Effector memory CD4-positive, alpha-beta T cell (primary cell): ENCODE measurements at places on chromosomes 4 and X.

DNA sequence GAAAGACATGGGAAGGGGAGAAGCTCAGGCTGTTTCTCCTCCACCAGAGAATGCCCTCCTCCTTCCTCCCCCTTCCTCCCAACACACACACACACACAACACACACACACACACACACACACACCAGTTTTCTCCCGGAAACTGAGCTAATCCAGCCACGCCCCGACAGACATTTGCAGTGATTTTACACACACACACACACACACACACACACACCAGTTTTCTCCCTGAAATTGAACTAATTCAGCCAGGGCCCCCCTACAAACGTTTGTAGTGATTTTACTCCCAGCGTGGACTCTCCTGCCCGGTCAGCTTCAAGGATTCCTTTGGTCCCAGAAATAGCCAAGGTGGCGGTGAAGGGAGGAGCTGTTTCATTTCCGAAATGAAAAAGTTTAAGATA, 32.9 kb upstream of the STX18 start:
- peak; percentile 24 for DNase-seq
- peak overlapping the region; percentile 85 for H3K4me3 ChIP-seq
- peak overlapping the region; percentile 46 for H3K27ac ChIP-seq
- H3K27me3 ChIP-seq, result no peaks in the 10 kb centered on the region
- no peaks in the 10 kb centered on the region for H3K4me1 ChIP-seq

DNA sequence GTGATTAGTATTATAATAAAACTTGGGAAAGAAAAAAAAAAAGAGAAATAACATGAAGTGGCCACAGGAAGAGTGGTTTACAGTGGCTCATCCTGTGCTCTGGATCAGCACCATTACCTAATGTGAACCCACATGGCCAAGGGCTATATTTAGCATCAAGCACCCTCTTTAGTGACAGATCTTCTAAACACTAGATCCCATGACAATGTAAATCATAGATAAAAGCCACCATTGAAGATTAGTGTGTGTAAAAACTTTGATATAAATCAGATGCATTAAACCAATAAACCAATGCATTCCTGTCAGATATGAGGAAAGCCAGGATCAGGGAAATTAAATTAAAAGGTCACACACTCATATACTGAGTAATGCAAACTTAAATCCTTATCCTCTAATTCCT, 400.6 kb upstream of the MAGEB18 start:
- H3K27ac ChIP-seq, result no peak overlapping the region
- no peaks in the 10 kb centered on the region for H3K4me1 ChIP-seq
- no peaks in the 10 kb centered on the region for H3K36me3 ChIP-seq
- H3K4me3 ChIP-seq, result no peak overlapping the region
- no peak for DNase-seq

DNA sequence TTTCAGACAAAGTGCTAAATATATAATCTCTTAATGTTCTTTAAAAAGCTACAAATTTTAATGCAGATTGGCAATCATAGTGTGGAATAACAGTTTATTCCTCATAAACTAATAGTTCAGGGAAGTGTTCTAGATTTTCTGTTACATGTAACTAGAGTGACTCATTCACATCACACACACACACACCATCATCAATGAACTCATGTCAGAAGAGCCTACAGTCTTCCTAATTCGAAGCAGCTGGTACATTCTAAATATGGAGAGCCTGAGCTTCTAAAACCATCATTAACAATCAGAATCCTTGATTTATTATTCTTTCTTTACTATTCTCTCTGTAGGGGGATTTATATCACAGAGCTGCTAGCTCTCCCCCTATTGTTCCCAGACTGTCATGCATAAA, 49.6 kb downstream of the DKK2 start:
- no peaks in the 10 kb centered on the region for H3K27me3 ChIP-seq
- H3K36me3 ChIP-seq, result no peaks in the 10 kb centered on the region
- no peak overlapping the region for H3K4me3 ChIP-seq
- DNase-seq, result no peak
- H3K4me1 ChIP-seq, result no peaks in the 10 kb centered on the region

- H3K36me3 ChIP-seq, result no peaks in the 10 kb centered on the region
- peaks cover 1% of the 10 kb centered on the region for H3K27me3 ChIP-seq
- H3K4me1 ChIP-seq, result no peaks in the 10 kb centered on the region
- no peak for DNase-seq
- no peak overlapping the region for H3K4me3 ChIP-seq
These were observed 15.3 kb downstream of the RNF150 start for GRCh38 chr4:141117935-141118334.

DNA sequence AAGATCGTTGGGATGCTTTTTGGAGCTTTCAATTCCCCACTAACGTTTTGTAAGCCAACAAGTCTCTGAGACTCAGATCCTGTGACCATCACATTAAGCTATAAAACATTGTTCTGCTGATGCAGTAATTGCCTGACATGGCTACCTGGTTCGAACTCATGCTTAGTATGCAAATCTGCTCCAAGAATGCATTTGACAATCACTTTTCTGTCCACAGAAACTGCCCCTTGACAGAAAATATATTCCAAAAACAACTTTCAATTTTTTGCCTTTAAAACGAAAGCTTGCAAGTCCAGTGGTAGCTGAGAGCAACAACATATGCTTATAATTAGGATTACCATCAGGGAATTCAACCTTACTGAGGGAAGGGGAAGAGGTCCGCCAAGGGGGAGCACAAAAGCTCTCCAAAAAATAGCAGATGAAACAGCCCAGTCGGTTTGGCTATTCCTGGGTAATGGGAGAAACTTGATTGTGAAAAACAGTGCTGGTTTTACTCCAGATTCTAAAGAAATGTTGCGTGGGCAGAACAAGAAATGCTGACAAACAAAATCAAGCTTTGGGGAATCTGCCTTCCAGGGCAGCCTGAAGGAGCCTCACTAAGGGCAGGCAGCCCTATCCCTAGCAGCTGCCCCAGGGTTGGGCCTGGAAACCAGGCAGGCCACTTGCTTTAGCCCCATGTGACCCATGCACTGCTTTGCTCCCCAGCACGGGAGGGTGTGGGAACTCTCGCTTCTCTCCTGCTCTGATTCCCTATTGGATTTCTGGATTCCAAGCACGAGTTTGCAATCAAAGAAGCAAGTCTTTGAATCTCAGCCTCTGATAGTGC, 160.7 kb upstream of the LDB2 start:
- no peaks in the 10 kb centered on the region for H3K4me1 ChIP-seq
- no peak overlapping the region for H3K4me3 ChIP-seq
- H3K27me3 ChIP-seq, result no peaks in the 10 kb centered on the region
- H3K36me3 ChIP-seq, result no peaks in the 10 kb centered on the region
- no peak for DNase-seq
- H3K27ac ChIP-seq, result no peak overlapping the region

- H3K4me1 ChIP-seq, result no peaks in the 10 kb centered on the region
- no peak overlapping the region for H3K4me3 ChIP-seq
- H3K27me3 ChIP-seq, result no peaks in the 10 kb centered on the region
- no peaks in the 10 kb centered on the region for H3K36me3 ChIP-seq
These were observed 43.7 kb upstream of the PUDP start for GRCh38 chrX:7191681-7192110.

DNA sequence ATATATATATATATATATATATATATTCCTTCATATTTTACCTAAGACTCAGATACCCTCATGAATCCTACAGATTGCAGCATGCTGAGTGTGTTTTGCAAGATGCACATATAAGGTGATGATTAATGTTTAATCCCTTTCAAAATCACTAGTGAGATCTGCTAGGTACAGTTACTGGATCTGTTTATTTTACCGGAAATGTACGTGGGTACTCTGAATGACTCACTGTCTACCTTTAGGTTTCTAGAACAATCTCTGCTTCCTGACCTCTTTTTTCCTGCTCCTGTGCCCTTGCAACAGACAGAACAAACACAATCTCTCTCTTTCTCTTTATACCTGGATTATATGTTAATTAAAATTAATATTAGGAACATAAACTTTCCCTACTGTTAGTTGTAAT, 379.6 kb downstream of the FAM133A start:
- H3K36me3 ChIP-seq, result no peaks in the 10 kb centered on the region
- H3K4me3 ChIP-seq, result no peak overlapping the region
- DNase-seq, result no peak
- H3K27me3 ChIP-seq, result no peaks in the 10 kb centered on the region
- no peak overlapping the region for H3K27ac ChIP-seq
- H3K4me1 ChIP-seq, result no peaks in the 10 kb centered on the region

DNA sequence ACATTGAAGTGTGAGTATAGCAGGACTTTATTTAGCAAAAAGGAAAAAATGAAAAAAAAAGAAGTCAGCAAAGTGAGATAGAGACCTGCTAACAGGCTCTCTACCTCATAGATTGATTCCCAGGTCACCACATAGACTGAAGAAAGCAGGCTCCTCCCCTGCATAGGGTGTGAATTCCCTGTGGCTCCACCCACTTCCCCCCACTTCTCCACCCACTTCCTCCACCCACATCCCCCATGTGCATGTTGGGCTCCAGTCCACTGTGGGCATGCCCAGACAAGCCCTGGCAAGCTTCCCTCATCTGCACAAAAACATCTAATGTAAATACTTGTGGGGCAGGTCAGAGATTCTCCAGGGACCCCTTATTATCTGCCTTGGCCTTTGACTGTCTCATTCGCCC, 97.8 kb downstream of the TMEM47 start:
- DNase-seq, result no peak
- H3K27me3 ChIP-seq, result no peaks in the 10 kb centered on the region
- no peaks in the 10 kb centered on the region for H3K36me3 ChIP-seq
- H3K27ac ChIP-seq, result no peak overlapping the region
- no peak overlapping the region for H3K4me3 ChIP-seq

GRCh38 chr4:145066063-145066501, 31.9 kb downstream of the ANAPC10 start:
- no peaks in the 10 kb centered on the region for H3K27me3 ChIP-seq
- H3K36me3 ChIP-seq, result no peaks in the 10 kb centered on the region
- DNase-seq, result no peak
- no peak overlapping the region for H3K27ac ChIP-seq
- peaks cover 4% of the 10 kb centered on the region for H3K4me1 ChIP-seq

GRCh38 chr4:47674144-47674543, 163.7 kb downstream of the CORIN start:
- no peaks in the 10 kb centered on the region for H3K36me3 ChIP-seq
- no peak overlapping the region for H3K4me3 ChIP-seq
- H3K4me1 ChIP-seq, result no peaks in the 10 kb centered on the region
- no peaks in the 10 kb centered on the region for H3K27me3 ChIP-seq

DNA sequence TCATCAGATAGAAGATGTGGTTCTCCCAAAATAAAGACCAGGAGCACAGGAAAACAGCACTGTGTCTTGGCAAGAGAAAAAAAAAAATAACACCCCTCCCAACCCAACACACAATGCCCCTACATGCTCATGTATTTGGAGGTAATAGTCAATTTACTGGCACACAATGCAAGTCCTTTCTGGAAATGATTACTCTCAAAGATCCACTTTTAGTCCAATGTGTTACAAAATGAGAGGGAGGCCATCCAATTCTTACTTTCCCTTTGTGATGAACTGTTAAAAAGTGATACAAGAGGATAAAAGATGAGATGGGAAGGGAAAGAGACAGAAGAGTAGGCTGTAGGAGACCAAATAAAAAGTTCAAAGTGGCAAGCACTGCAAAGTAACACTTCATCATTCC, 180.3 kb upstream of the DKK2 start:
- DNase-seq, result no peak
- H3K27ac ChIP-seq, result no peak overlapping the region
- no peak overlapping the region for H3K4me3 ChIP-seq
- no peaks in the 10 kb centered on the region for H3K27me3 ChIP-seq

GRCh38 chr4:16908377-16909021, 10.1 kb upstream of the LDB2 start:
- no peaks in the 10 kb centered on the region for H3K4me1 ChIP-seq
- H3K27me3 ChIP-seq, result no peaks in the 10 kb centered on the region
- H3K4me3 ChIP-seq, result no peak overlapping the region
- H3K27ac ChIP-seq, result no peak overlapping the region

DNA sequence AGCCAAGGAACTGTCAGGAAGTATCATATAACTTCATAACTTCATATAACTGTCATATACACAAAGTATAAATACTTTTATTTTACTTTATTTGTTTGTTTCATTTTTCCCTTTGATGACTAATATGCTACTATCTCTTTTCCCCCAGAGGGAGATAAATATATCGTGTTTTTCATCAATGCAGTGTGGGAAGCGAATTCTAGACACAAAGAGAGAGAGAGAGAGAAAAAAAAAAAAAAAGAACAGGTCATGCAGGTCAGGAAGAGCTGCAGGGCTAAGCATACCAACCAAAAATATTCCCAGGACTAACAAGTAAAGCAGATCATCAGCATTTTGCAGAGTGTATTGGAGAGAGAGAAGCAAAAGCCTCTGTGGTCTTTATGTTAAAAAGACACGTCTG, 1849.2 kb downstream of the STIM2 start:
- H3K36me3 ChIP-seq, result no peaks in the 10 kb centered on the region
- no peak overlapping the region for H3K27ac ChIP-seq
- no peaks in the 10 kb centered on the region for H3K27me3 ChIP-seq
- no peaks in the 10 kb centered on the region for H3K4me1 ChIP-seq
- no peak overlapping the region for H3K4me3 ChIP-seq
- DNase-seq, result no peak

DNA sequence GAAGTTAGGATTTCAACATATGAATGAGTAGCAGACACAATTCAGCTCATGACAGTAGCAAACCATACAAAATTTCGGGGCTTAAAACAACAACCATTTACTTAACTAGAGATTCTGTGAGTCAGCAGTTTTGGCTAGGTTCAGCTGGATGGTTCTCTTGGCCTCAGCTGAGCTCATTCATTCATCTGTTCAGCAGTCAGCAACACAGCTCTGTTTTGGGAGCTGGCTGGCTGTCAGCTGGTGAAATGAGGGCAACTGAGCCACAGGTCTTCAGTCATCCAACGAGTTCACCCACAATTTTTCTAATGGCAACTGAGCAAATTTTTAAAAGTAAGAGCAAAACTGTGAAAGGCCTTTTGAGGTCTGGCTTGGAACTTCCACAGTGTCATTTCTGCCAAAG, 2005.1 kb upstream of the AGA start:
- H3K4me1 ChIP-seq, result no peaks in the 10 kb centered on the region
- no peaks in the 10 kb centered on the region for H3K36me3 ChIP-seq
- DNase-seq, result no peak
- H3K4me3 ChIP-seq, result no peak overlapping the region
- no peaks in the 10 kb centered on the region for H3K27me3 ChIP-seq

GRCh38 chrX:112627206-112627605, 52.5 kb downstream of the LHFPL1 start:
- H3K27me3 ChIP-seq, result no peaks in the 10 kb centered on the region
- no peak overlapping the region for H3K4me3 ChIP-seq
- no peaks in the 10 kb centered on the region for H3K36me3 ChIP-seq
- H3K27ac ChIP-seq, result no peak overlapping the region
- H3K4me1 ChIP-seq, result no peaks in the 10 kb centered on the region

DNA sequence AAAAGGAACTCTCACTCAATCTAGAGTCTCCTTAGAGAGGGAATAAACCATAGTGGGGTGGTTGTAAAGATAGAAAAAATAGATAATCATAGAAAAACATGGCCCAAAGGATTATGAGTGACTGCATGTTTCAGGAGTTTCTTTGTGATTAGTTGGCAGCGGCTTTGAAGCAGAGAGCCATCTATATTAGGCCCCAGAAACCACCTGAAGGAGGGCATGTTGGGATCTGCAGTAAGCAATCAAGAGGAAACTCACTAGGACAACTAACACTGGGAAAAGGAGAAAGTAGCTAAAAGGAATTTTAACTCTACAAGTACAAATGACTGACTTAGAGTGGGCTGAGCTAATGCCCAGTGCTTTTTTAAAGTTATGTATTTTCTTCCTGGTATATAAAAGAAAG, 269.2 kb upstream of the NRK start:
- no peak overlapping the region for H3K4me3 ChIP-seq
- H3K4me1 ChIP-seq, result no peaks in the 10 kb centered on the region
- no peaks in the 10 kb centered on the region for H3K36me3 ChIP-seq
- H3K27me3 ChIP-seq, result no peaks in the 10 kb centered on the region
